ENCODE measurements at places on chromosomes 1 and 21. TPM values are rescaled to one million over a fixed set of nuclear protein-coding genes. Genes with fewer than 3 reads are reported as not detected.

The KRTAP19-3 gene
- total RNA-seq = not detected

The C1orf116 gene
- 0.21 TPM for total RNA-seq

DNA sequence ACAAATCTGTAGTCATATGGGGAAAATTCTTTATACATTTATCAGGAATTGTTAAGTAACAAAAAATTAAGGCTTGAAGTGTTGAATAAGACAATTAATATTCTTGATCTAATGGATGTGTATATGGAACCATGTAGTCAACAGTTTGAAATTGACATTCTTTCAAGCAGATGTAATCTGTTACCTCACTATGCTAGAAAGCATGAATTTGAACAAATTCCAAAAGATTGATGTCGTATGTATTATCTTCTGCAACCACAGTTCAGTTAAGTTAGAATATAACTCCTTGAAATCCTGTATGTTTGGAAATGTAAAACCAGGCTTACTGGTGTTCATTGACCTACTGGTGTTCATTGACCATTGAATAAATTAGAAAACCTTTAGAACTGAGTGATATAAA, 16.1 kb downstream of the CCDC18 start:
- peaks cover 29% of the 10 kb centered on the region for H3K36me3 ChIP-seq
- H3K27me3 ChIP-seq = no peaks in the 10 kb centered on the region
- no peak overlapping the region for H3K4me3 ChIP-seq
- no peak overlapping the region for H3K27ac ChIP-seq
- H3K4me1 ChIP-seq = no peaks in the 10 kb centered on the region
- DNase-seq = no peak

DNA sequence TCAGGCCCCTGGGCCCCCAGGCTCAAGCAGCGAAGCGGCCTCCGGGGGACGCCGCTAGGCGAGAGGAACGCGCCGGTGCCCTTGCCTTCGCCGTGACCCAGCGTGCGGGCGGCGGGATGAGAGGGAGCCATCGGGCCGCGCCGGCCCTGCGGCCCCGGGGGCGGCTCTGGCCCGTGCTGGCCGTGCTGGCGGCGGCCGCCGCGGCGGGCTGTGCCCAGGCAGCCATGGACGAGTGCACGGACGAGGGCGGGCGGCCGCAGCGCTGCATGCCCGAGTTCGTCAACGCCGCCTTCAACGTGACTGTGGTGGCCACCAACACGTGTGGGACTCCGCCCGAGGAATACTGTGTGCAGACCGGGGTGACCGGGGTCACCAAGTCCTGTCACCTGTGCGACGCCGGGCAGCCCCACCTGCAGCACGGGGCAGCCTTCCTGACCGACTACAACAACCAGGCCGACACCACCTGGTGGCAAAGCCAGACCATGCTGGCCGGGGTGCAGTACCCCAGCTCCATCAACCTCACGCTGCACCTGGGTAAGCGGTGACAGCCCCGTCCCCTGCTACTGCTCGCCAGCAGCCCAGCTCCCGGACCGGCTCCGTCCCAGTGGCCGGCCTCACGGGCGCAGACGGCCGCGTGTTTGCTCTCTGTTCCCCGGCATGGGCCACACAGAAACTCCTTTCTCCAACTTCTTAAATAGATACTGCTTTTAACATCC, 539 bp downstream of the LAMC1 start:
- no peak overlapping the region for H3K27ac ChIP-seq
- peaks cover 22% of the 10 kb centered on the region for H3K4me1 ChIP-seq
- peak overlapping the region; percentile 83 for H3K4me3 ChIP-seq
- peaks cover 4% of the 10 kb centered on the region for H3K36me3 ChIP-seq

- no peaks in the 10 kb centered on the region for H3K36me3 ChIP-seq
- peaks cover 17% of the 10 kb centered on the region for H3K4me1 ChIP-seq
- no peak for DNase-seq
Observed at GRCh38 chr21:41673596-41674335, 93.1 kb downstream of the RIPK4 start.

Data from activated T-cell treated with anti-CD3 and anti-CD28 coated beads, Interleukin-2, amount 50 U/mL, for 72 hours (primary cell).